ENCODE measurements at places on chromosomes 7 and 10.
A peak's percentile ranks its signal among the peaks of the same experiment; 100 is the strongest.

- no peak for ATAC-seq
Measured at GRCh38 chr7:33744293-33745075, 160.9 kb upstream of the BMPER start.

DNA sequence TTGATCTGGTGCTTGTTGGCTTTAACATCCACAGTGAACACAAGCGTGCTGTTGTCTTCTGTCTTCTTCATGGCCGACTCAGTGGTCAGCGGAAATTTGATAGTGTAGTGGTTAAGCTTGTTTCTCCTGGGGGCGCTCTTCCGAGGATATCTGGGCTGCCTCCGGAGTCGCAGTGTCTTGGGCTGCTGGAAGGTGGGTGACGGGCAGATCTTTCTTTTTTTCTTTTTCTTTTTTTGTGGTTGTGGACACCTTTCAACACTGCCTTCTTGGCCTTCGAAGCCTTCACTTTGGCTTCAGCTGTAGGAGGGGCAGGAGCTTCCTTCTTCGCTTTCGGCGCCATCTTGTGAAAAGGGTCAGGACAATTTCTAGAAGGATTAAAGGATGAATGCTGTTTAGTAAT lies 23.8 kb upstream of the RPA3 start:
- no peak for ATAC-seq

DNA sequence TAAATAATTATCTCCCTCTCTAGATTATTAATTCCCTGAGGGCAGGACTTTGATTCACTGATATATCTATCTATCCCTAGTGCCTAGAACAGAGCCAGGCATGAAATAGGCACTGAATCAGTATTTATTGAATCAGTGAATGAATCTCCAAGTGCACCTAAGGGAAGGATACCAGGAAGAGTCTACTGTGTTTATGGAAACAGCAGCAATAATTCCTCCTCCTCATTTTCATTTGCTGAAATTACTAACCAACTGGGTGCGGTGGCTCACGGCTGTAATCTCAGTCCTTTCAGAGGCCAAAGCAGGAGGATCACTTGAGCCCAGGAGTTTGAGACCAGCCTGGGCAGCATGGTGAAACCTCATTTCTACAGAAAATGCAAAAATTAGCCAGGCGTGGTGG lies 161.2 kb downstream of the TCF7L2 start:
- ATAC-seq = no peak

GRCh38 chr10:67669978-67670377 lies 26.0 kb downstream of the CTNNA3 start:
- ATAC-seq = no peak

DNA sequence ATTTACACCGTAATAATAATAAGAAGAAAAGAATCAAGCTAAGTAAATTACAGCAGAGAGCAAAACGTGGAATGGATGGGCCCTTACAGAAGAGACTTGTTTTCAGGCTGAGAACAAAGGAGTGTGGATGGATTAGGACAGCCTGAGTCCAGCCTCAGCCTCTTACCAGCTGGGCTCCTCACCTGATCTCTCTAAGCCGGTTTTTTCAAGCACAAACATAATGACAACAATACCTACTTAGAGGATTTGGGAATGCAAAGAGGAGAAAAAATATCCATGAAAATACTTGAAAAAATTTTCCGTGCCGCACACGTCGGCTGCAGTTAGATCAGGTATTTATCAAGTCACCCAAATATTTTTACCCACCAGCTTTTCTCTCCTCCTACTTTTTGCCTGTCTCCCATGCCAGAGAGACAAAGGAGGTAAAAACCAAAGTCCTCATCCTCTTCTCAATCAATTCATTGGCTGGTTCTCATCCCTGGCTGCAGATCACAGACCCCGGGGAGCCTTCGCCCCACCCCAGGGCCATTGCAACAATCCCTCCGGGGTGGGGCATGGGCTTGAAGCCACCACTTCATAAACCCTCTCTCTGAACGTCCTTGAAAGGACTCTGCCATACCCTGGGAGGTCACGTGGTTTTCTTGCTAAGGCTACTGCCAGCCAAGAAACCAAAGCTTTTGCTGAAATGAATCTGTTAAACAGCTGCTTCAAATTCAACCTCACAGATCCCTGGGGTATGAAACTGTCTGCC lies 29.7 kb upstream of the GTF2I start:
- no peak for ATAC-seq

DNA sequence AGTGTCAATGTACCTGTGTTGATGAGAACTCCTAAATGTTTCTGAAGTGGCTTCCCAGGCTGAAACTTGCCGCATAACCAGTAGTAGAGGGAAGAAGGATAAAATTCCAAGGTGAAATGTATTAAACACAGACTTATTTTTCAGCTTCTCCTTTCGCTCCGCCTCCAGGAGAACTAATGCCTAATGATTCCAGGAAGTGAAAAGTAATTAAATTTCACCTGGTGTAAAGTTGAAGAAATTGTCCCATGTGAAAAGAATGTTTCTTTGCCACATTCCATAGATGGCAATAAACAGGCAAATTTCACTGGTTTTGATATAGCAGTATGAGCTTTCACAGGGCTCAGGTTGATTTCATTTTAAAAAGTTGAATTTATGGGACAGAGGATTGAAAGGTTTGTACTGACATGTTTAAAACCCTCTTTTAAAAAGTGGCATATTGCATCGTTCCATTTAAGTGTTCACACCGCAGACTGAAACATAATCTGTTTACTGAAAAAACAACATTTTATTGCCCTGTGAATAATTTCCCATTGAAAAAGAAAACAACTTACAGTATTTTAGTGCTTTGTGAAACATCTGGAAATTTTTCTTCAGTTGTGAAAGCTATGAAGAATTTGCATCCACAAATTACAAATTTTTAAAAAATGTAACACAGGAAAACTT lies 453.4 kb upstream of the NFE2L3 start:
- no peak for ATAC-seq

GRCh38 chr10:4080225-4080805 lies 295.3 kb upstream of the KLF6 start:
- ATAC-seq = no peak

DNA sequence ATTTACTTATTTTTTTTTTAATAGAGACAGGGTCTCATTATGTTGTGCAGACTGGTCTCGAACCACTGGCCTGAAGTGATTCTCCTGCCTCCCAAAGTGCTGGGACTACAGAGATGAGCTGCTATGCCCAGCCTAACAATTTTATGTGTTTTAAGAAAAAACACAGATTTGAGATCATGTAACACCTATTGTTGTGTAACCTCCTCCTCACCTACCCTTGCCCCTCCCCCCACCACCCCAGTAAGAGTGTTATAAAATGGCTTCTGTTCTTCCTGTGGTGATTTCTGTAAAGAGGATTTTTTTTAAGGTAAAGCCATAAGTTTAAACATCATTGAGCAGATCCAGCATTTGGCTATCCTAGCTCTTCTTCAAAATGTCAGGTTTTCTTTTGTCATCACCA lies 7.6 kb downstream of the ARMC10 start:
- ATAC-seq = no peak

GRCh38 chr7:55483046-55483445 lies 89.3 kb downstream of the VOPP1 start:
- ATAC-seq = peak; percentile 22

- no peak for ATAC-seq
Measured at GRCh38 chr10:97726636-97727178, 10.2 kb upstream of the ZFYVE27 start.

DNA sequence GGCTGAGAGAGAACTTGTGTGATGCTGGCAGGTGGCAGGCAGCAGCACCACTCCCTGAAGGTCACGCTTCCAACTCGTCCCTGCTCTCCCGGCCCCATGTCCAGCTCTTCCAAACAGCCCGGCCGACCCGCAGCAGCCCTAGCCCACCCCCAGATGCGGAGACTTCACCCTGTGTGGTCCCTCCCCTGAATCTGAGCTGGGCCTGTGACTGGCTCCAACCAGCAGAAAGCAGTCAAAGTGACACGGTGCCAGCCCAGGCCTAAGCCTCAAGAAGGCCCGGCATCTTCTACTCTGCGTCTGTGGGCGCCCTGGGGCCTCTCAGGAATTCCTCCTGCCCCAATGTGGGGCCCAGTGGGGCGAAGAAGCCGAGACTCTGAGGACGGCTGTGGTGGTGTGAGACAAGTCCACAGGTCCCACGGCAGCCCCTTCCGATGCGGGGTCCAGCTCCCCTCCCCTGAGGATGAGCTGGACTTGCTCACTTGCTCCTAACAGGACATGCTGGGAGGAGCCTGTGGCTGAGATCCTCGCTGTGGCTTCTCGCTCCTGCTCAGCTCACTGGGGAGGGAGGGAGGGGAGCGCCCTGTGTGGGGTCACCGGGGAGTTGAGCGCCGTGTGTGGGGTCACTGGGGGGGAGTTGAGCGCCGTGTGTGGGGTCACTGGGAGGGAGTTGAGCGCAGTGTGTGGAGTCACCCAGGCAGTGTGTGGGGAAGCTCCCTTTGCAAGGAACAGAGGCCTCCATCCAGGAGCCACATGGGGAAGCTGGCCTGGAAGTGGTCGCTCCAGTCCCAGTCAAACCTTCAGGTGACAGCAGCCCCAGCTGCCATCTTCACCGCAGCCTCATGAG lies 9.5 kb downstream of the STK32C start:
- ATAC-seq = no peak

DNA sequence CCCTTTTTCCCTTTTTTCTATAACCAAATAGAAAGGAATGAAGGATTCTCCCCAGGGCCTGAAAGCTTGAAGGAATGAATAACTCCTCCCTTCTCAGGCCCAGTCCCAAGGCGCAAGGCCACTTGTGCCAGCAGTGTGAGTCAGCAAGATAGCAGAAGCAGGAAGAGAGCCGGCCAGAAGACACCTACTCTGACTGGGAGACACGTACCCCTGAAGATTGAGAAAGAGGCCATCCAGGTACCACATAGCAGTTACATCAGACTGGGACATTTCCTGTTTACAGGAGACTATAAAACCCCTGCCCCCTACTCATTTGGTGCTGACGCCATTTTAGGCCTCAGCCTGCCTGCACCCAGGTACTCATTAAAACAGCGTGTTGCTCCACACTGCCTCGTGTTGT lies 65.5 kb downstream of the LRRC17 start:
- no peak for ATAC-seq

GRCh38 chr7:139104091-139104450 lies 5.4 kb downstream of the ZC3HAV1 start:
- ATAC-seq = no peak

GRCh38 chr7:127254163-127254684 lies 1.5 kb upstream of the GRM8 start:
- ATAC-seq = no peak

DNA sequence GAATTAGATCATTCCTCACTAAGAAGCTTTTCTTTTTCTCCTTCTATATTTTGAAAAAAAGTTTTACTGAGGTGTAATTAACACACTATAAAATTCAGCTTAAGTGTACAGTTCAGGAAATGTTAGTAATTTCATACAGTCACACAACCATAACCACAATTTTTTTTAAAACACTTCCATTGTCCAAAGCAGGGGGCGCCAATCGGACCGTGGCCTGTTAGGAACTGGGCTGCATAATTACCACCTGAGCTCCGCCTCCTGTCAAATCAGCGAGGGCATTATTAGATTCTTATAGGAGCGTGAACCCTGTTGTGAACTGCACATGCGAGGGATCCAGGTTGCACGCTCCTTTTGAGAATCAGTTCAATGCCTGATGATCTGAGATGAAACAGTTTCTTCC lies 427.1 kb downstream of the TFEC start:
- no peak for ATAC-seq

DNA sequence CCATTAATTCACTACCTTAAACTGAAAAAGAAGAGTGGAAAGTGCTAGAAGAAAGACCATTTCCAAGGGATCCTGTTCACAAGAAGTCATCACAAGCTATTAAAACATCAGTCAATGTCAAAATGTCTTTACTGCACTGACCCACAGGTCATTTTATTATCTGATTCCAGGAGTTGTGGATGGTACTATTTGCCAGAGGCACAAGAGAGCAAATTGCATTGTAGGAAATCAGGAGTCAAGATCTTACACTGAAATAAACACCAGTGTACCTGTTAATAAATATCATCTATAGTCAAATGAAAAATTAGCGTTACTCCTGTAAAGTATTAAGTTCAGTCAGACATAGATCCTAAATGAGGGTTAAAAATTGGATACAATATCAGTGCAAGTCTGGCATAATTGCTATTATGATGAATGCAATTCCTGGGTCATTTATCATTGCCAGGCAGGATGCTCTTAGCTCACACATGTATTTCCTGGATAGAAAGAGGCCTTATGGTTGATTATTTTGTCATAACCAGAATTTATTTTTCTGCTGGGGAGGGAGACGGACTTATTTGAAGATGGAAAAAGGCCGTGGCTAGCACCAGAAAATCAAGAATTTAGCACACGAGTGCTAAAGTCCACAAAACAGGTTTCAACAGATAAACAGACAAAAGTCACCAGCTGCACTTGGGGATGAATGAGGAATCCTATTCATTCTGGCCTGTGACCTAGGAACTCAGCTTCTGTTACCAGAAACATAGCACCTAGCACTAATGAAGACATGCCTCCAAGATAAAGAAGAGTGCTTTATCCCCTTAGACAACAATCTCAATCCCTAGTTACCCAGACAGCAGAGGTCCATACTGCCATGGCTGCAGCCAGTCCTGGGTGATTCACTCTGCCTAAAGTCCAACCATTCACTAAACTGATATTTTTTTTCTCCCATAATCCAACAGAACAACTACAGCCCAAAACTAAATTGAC lies 683.1 kb upstream of the POM121L12 start:
- ATAC-seq = no peak

DNA sequence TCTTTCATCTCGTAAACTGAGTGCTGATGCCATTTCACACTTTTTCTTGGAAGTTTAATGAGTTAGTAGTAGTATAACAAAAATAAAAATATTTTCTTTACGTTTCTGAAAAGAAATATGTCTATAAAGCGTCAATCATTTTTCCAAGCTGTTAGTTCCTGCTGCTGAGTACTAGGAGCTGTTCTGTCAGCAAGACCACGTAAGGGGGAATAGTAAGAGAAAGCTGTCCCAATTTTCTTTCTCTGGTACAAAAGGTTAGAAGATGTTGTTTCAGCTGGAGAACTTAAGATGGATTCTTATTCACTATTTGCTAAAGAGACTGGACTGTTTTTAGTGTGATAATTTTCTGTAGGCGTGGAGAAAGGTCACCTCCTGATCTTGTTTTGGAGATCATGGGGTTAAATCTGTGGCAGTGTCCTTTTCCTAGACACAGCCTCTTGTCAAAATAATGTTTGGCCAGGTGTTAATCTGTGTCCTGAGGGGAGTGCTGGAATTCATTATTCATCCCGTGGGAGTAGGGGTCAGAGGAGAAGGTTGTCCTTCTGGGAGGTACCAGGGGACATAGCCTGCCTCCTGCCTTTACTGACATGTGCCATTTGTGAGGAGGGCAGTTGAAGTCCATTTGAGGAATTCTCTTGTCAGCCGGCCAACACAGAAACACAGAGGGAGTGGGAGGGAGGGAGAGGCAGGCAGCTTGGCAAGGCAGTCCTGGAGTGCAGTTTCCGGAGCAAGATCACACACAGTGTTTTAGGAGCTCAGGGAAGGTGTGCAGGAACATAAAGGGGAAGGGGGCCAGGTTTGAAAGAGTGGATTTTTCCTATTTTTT lies 368.7 kb downstream of the AUTS2 start:
- no peak for ATAC-seq

DNA sequence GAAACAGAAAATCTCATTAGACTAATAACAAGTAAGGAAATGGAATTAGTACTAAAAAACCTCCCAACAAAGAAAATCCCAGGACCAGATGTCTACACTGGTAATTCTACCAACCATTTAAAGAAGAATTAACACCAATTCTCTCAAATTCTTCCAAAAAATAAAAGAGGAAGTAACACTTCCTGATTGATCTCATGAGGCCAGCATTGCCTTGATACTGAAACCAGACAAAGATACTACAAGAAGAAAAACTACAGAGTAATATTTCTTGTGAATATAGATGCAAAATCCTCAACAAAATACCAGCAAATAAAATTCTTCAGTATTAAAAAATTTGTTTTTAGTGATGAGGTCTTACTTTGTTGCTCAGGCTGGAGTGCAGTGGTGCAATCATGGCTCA lies 21.3 kb downstream of the GCK start:
- no peak for ATAC-seq

Data from activated CD4-positive, CD25-positive, alpha-beta regulatory T cell treated with anti-CD3 and anti-CD28 coated beads, Interleukin-2, amount 50 U/mL, for 24 hours (primary cell).